ENCODE measurements at places on chromosomes 1 and 21. TPM values are rescaled to one million over a fixed set of nuclear protein-coding genes. Genes with fewer than 3 reads are reported as not detected.

Gene AADACL4
- not detected for total RNA-seq

Gene PDE9A
- 40.4 TPM for total RNA-seq

Gene TRIM33
- total RNA-seq, result 137 TPM

Gene PKP1
- total RNA-seq, result not detected

Gene MFN2
- total RNA-seq, result 47.3 TPM

Gene TMEM240
- total RNA-seq, result 20.3 TPM

Gene GSTM5
- 4.7 TPM for total RNA-seq

Gene C1orf167
- not detected for total RNA-seq

Gene NR5A2
- not detected for total RNA-seq

Gene HHAT
- 3.4 TPM for total RNA-seq
